ENCODE measurements at places on chromosomes 6 and 20. TPM values are rescaled to one million over a fixed set of nuclear protein-coding genes. Genes with fewer than 3 reads are reported as not detected.

- no peak for DNase-seq
These were observed 3.0 kb upstream of the PRDM13 start for GRCh38 chr6:99603421-99604165.

- DNase-seq, result no peak
These were observed 404.2 kb upstream of the CITED2 start for GRCh38 chr6:139778688-139779087.

- DNase-seq, result no peak
These were observed 6.0 kb downstream of the TMC2 start for GRCh38 chr20:2542361-2542760.

- no peak for DNase-seq
These were observed 214.8 kb upstream of the MOCS1 start for GRCh38 chr6:40148882-40149573.

- no peak for DNase-seq
These were observed 55.4 kb downstream of the RIPOR3 start for GRCh38 chr20:50635676-50636600.

DNA sequence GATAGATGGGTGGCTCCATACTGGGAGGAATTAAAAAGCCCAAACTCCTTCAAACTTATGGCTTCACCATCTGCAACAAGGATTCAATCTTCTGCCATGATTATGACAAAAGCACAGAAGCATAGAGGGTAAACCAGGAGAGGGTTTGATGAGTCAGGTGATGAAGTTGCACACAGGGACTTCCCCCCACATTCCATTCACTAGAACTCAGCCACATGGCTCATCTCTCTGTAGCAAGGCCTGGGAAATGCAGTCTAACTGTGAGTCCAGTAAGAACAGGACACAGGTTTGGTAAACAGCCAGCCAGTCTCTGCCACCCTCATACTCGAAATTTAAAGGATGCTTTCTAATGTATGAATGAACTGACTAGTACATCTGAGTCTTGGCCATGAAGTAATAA lies 142.9 kb downstream of the HIVEP2 start:
- DNase-seq, result no peak

- no peak for DNase-seq
These were observed 61.6 kb downstream of the ALDH8A1 start for GRCh38 chr6:134888316-134888715.

DNA sequence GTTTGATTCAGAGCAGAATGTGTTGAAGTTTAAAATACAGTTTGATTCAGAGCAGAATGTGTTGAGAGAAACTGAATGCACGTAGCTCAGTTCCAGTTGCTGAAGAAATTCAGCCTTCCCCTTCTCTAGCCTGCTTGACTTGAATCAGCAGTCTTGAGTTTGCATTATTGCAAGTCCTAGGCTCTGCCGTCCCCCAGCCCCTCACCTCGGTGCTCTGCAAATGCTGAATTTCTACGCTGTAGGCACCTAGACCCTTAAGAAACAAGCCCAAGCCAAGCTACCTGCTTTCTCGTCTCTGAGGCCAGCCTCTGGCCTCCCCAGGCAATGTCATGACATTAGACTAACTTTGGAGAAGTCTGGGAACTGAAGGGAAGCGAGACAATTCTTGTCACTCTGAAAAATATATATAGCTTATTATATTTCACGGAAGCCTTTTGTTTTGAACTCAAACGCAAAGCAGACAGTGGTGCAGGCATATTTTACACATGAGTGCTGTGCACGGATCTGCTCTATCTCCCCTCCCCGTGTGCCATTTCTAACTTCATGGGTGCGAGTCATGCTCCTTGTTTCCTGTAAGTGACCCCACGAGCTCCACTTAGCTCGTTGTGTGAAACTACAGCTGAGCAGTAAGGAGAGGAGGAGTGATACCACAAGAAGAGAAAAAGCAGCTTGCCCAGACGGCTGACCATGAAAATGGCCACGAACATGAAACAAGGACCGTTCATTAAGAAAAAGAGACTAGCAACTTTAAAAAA lies 71.4 kb upstream of the DUSP22 start:
- no peak for DNase-seq

DNA sequence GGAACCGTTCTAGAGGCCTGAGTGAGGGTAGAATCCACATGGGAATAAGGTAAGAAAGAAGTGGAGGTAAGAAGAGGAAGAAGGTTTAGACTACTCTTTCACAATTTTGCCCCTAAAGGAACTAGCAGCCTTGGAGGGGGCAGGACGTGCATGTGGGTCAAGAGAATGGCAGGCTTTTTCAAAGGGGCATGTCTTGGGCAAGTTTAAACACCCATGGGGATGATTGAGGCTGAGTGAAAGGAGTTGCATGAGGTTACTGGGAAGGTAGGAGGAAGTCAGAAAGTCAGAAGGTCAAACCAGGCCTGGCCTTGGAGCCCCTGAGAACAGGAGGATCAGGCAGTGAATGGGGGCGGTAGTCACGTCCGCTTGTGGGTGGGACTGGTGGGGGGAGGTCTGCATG lies 10.2 kb downstream of the ADA start:
- DNase-seq, result no peak

DNA sequence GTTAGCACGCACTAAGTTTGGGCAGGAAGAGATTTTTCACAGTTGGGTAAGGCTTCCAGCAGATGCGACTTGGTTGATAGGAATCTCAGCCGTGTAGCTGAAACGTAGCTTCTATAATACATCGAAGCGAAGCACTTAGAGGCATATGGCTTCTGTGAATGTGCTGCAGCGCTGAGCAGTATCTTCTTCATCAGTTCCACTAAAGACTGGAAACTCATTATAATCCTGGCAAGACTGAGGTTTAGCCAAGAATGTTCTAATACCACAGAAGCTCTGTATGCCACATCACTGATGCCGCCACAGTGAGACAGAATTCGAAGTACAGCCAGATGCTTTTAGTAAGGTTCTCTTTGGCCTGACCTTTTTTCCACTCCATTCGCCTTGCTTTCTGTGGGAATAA lies 680.2 kb upstream of the AGPAT4 start:
- DNase-seq, result no peak

DNA sequence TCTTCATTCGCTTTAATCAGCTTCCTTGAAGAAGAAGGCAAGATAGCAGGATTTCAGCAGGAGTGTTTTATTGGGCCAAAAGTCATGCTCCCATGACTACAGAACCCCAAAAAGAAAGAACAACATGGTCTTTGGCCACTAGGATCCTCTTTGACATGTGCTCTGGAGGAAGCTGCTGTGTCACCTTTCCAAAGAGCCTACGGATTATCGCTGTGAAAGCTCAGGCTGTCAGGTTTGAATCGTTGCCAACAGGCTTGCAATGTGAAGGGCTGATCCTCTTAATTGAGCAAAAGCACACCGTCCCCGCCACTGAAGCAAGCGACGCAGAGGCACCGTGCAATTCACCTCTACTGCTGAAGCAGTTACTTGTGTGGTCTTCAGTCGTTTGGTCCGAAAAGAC lies 29.0 kb downstream of the MYLIP start:
- no peak for DNase-seq

GRCh38 chr6:129615020-129615419 lies 95.0 kb downstream of the ARHGAP18 start:
- no peak for DNase-seq

- DNase-seq, result no peak
These were observed 4.2 kb downstream of the STMN3 start for GRCh38 chr20:63648895-63649589.

DNA sequence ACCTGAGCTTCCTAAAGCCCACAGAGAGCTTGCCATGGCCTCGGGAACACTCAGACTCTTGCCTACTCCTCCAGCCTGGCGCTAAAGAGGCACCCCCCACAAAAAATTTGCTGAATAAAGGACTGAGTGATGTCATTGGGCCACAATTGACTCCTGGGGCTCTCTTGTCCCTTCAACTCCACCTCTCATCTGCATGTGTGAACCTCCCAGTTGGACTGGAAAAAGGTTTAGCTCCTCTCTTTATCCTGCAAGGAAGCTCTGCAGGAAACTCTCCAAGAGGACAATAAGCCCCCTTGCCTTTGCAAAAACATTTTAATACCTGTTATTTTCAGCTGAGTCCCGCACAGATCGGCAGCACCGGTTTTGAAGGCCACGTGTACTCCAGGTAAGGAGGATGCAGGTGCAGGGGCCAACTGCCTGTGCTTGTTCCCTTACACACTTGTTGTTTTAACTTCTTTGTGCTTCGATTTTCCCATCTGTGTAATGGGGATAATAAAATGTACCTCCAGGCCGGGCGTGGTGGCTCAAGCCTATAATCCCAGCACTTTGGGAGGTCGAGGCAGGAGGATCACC lies 107.3 kb downstream of the TFAP2C start:
- DNase-seq, result no peak

Gene UQCC2
- total RNA-seq, result 24.6 TPM

Gene COL11A2
- under 0.01 TPM for total RNA-seq

Gene CYP24A1
- total RNA-seq, result not detected

Gene RCAN2
- total RNA-seq, result 5.7 TPM

Gene PRKN
- 0.93 TPM for total RNA-seq

Gene BMP6
- 123 TPM for total RNA-seq
